NCI-H345 (cell line): ENCODE measurements at places on chromosomes 7 and 10.

GRCh38 chr7:29955075-29955792 is 34.4 kb downstream of the SCRN1 start:
- DNase-seq: no peak

- DNase-seq: no peak
Measured at GRCh38 chr7:74665296-74665938, 7.9 kb downstream of the GTF2I start.

DNA sequence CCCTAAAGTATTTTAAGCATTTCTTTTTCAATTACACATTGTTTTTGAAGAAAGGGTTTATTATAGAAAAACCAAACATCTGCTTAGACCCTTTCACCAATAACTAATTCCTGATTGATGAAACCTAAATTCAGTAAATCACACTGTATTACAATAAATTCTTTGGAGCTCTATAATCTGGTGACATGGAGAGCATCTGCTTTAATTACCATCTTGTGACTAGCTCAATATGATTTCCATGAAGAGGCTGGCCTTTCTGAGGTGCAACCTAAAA is 9.7 kb downstream of the HYCC1 start:
- no peak for DNase-seq

DNA sequence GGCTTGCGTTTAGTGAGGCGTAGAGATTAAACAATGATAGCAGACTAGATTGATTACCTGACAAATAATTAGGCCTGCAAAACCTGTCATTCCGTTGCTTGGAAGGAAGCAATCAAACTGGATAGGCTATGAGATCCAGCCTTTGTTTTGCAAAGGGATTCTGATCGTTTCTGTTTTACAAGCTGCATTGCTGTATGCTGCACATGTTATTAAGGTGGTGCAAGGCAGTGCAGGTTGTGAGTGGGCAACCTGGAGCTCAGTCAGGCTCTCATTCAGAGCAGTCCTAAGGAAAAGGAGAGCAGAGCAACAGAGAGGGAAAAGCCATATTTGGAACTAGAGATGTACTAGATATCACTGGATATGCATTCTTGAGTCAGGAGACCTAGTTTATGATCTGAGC is 6.9 kb upstream of the NOBOX start:
- DNase-seq: no peak

- peak; percentile 37 for DNase-seq
Measured at GRCh38 chr10:97328646-97329453, 5.7 kb downstream of the FRAT2 start.

DNA sequence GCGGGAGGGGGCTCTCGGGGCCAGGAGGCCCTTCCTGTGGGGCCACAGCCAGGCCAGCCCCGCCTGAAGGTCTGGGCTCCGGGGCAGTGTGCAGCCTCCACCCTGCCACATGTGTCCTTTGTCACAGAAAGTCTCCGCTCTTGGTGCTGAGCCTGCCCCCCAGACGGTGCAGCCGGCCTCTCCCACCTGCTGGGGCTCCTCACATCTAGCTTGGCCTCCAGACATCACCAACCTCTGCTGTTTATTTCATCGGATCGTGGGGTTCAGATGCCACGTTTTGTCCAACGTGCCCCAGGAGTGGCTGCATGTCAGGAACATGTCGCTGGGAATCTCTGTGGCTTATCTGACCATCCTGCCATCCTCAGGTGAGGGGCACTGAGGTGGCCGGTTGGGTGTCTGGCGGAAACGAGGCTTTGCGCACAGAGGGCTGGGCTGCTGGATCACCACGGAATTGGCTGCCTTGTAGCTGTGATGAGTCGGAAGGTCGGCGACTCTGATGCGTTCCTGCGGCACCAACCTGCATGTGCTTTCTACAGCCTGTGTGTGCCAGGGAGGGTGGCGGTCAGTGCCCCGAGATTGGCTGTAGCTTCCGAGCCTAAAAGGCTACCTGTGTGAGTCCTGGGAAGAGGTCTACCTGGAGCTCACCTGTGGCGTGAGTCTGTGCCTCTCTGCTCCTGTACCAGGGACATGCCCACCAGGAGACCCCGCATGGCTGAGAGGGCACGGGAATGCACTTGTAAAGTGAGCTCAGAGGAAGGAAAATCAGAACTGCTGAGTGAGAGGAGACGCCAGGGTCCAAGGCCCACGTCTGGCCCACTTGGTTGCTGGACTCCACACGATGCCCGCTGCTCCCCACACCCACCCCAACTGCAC is 316.4 kb downstream of the DNAJB6 start:
- DNase-seq: no peak

DNA sequence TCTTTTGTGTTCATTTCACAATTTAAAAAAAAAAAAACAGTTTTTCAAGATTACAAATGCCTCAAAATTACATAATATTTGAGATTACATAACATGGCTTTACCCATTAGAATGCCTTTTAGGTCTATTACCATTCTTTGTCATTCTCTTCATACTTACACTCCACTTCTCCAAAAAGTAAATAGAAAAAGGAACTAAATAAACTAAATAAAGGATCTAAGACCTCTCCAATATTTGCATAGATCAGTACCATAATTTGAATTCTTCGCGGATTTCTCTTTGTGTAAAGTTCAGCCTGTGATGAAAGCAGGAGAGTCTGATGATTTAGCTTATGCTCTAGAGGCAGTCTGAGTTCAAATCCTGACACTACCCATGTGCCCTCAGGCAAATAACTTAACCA is 56.4 kb upstream of the C1GALT1 start:
- no peak for DNase-seq

- no peak for DNase-seq
Measured at GRCh38 chr7:131629217-131629882, 72.9 kb upstream of the PODXL start.

GRCh38 chr10:89475591-89475998 is 59.8 kb downstream of the SLC16A12 start:
- no peak for DNase-seq

GRCh38 chr10:17548162-17548561 is 69.0 kb downstream of the HACD1 start:
- DNase-seq: no peak

DNA sequence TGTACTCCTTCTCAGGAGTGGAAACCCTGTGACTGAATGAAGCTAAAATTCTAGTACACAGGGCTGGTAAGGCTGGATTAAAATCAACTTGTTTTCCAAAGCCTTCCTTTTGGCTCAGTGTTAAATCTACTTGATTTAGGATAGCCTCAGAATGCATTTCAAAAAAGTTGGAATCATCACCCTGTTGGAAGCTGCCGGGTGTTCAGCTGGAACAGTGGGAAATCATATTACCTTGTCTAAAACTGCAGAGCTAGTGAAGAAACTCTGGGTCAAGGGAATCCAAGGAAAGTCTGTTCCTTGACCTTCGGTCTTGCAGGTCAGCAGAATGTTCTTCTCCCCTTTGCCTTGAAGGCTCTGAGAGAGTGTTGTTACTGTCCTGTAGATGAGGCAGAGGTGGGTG is 252.1 kb upstream of the INHBA start:
- no peak for DNase-seq

DNA sequence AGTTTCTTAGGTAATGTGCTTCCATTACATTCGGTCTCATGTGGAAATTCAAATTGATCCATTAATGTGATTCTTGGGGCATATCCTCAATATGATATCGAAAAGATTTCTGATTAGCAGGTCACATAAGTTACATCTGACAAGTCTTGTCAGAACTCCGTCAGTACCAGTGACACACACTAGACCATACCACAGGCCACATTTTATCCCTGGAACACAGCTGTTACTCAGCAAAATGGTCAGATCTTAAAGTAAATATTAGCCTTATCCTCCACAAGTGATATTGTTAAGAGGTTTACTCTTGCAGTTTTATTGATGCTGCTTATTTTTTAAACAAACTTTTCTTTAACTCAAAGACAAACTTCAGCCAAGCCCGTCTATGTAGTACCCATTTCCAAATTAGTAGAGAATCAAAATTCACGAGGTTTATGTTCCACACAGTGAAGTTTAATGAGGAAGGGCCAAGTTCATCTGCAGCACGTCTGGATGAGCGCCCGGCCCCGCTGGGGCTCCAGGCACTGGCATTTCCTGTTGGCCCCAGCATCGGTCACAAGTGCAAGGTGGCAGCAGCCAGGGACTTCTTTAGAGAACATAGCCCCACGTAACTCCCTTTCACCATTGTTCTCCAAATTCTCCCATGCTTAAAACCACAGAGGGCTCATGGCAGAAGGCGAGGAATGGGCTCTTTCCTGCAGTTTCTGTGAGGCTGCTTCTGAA is 132.2 kb downstream of the VIPR2 start:
- no peak for DNase-seq

- DNase-seq: no peak
Measured at GRCh38 chr7:158209435-158209834, 378.2 kb downstream of the PTPRN2 start.

DNA sequence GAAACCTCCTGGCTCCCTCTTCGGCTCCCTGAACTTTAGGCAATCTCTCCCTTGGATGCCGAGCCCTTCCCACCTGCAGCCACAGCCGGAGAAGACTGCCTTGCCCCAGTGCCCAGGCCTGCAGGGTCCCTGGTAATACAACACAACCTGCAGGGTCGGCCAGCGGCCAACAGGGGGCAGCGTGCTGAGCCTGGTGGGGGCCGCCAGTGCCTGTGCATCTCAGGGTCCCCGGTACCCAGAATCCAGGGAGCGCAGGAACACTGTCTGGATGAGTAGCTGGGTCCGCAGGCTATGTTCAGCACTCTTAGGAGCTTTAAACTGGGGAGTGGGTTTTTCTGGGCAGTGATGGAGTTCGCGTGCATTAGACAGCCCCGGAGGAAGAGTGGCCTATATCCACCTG is 17.5 kb upstream of the C10orf71 start:
- no peak for DNase-seq

- no peak for DNase-seq
Measured at GRCh38 chr7:45897042-45897690, 8.9 kb downstream of the IGFBP1 start.

GRCh38 chr7:65896279-65896870 is 23.5 kb downstream of the VKORC1L1 start:
- DNase-seq: no peak

DNA sequence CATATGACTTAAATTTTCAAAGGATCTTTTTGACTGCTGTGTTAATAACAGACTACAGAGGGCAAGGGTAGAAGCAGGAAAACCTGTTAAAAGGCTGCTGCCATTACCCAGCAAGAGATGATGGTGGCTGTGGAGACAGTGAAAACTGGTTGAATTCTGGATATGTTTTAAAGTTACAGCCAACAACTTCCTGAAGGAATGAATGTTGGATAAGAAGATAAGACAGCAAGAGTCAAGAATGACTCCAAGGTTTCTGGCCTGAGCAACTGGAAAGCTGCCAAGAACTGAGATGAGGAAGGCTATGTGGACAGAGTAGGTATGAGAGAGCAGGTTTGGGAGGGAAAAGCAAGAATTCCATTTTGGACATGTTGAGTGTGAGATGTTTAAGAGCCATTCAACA is 19.1 kb downstream of the CNOT4 start:
- no peak for DNase-seq

GRCh38 chr7:115505136-115505535 is 525.4 kb downstream of the TFEC start:
- no peak for DNase-seq

DNA sequence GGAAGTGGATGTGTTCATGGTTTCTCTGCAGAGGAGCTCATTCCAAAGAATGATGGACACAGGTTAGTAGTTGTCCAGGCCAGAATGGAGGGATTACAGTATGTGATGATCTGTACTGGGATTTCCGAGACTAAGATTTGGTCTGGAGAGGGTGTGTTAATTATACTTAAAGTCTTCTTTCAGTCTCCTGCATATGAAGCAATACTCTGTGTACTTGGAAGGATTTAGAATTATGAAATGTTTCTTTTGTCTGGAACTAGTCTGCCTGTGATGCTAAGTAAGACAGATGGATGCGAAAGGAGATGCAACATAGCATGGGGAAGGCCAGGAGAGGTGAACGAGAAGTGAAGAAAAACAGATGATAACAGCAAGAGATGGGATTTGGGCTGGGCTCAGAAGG is 305.1 kb upstream of the LYZL1 start:
- DNase-seq: no peak

- DNase-seq: no peak
Measured at GRCh38 chr7:100888291-100888987, 1.1 kb downstream of the UFSP1 start.

DNA sequence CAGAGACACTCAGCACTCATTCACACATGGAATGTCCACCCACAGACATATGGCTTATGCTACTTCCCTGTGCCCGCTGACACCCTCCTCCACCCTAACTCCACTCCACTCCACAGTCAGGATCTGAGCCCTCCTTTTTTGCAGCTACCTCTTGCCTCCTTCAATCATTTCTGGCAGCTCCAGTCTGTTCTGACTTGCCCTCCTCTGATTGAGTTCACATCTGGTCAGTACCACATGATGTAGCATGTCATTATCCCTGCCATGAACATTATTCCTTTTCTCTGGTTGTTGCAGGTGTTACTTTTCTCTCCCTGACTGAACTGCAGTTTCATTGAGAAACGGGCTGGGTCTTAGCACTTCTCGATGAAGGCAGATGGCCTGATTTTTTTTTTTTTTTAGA is 130.1 kb upstream of the EGR2 start:
- DNase-seq: no peak

DNA sequence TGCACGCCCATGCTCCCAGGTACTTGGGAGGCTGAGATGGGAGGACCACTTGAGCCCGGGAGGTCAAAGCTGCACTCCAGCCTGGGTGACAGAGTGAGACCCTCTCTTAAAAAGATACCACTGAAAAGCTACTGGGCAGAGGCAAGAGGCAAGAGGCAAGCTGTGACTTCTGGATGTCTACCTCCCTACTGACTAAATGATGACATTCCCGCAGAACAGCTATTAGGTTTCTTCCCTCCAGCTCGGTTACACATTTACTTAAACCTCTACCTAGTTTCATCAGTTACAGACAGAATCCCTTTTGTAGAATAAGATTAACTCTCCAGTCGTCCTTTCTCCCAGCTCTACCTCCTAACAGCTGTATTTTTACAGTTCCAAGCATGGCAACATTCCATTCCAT is 21.2 kb downstream of the RHEB start:
- no peak for DNase-seq

- no peak for DNase-seq
Measured at GRCh38 chr10:14478201-14478600, 147.5 kb upstream of the FRMD4A start.

DNA sequence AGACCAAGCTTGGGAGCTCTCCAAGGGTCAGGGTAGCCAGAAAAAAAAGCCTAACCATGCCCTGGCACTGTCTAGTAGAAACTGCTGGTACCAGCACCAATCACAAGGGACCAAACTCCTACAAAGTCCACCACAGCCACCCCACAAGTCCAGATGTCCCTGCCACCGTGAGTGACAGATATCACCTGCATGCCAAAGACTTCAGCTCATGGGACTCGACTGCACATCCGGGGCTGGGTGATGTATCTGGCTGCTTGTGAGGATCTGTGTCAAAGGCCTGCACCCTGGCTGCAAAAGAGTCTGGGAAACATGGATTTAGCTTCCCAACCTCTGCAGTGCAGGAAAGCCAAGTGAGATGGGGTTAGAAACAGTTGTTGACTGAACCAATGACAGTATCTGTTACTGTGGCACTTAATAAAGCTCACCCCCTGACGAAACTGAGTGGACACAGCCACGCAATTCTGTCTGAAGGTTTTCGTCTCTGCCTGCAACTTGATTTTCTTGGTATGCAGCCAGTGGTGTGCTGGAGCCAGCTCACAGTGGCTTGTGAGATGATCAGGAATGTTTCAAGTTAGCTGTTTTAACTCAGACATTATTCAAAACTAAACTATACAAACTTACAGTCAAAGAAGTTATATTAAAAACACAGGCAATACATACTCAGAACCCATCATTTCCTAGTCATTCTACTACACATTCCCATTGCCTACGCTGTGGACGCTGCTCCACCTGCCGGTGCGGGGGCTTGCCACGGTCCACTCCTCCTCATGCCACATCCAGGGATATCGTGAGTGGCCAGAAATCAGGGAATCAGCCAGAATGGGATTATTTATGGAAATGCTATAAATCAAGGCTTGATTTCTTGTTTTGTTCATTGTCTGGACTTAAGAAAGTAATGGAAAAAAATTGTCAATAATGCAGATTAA is 9.2 kb downstream of the ZNF488 start:
- DNase-seq: no peak
